ENCODE measurements at places on chromosomes 7 and 10. TPM values are rescaled to one million over a fixed set of nuclear protein-coding genes. Genes with fewer than 3 reads are reported as not detected.

The AVL9 gene
- total RNA-seq: 34.0 TPM

The GUSB gene
- total RNA-seq: 22.7 TPM

GRCh38 chr10:74008212-74008731, 10.4 kb downstream of the VCL start:
- DNase-seq: peak; percentile 26

GRCh38 chr7:139883814-139884213, 54.8 kb downstream of the TBXAS1 start:
- DNase-seq: no peak

DNA sequence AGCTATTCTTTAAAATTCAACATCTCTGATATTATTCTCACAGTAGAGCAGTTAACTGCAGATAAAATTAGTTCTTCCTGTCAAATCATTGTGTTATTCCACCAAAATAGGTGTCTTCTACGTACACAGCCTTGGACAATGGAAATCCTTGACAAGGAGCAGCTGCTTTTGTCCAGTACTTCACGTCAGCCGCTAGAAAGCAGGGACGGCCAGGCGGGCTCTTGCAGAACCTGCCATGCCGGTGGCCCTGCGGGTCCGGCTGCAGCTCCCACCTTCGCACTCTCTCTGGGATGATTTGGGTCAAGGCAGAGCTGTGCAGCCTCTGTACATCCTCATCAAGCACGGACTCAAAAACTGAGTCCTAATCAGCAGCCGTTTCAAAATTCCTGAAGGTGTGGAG, 2.2 kb upstream of the FOXI2 start:
- DNase-seq: no peak

DNA sequence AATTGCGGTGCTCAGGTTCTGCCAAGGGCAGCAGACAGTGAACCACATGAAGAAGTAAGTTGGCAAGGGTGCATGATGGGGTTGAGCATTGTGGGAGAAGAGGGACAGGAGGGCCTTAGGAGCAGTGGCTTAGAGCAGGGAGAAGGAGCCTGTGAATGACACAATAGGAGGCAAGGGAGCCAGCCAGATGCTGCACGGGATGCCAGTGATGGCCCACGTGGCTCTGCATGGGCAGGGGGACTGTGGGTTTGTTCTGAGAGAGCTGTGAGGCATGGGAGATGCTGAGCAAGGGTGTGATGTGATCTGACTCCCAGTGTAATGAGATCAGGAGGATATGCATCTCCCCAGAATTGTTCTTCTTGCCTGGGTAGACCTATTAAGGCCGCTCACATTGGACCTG, 60.9 kb downstream of the C10orf90 start:
- DNase-seq: no peak

DNA sequence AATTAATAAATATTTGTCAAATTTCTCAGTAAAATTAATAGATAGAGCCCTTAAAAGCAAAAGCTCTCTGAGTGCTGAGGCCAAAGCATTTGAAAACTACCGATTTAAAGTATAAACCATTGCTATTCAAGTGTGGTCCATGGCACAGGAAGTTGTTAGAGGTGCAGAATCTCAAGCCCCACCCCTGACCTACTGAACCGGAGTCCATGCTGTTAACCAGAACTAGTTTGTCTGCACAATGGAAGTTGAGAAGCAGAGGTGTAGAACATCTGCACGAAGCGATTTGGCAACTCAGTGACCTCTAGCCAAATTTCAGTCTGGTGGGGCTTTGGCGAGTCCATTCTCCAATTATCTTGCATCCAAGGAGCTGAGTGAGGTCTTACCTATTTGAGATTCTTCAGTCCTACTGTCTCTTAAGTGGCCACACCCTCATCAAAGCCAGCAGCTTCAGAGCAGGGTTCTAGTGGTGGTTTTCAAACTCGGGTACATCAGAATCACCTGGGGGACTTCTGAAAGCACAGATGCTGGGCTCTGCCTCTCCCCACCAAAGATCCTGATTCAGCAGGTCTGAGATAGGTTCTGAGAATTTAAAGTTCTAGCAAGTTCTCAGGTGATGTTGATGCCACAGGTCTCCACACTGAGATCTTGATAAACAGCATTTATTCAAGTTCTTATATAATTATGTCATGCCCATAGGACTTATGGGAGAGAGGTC, 96.8 kb upstream of the SAMD8 start:
- DNase-seq: no peak
